Progenitor cell of endocrine pancreas (in vitro differentiated cells): ENCODE measurements at places on chromosomes 2 and 18. TPM values are rescaled to one million over a fixed set of nuclear protein-coding genes. Genes with fewer than 3 reads are reported as not detected.

SMPD4 gene
- 86.0 and 93.8 TPM in 2 replicates for total RNA-seq

DNA sequence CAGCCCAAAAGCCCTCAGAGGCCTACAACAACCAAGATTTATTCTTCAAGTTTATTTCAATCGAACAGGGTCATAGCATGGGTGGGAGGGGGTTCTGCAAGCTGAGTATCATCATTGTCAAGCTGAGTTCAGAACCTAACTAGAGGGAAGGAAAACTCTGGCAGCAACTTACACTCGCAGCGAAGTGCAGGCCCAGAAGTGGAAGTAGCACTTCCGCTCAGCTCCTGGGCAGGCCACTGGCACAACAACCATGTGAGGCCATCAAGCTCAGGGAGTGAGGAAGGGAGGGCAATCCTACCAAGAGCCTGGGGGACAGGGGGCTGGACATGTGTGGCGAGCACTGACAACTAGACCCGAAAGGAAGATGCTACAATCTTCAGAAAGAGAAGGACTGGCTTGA, 4.8 kb downstream of the UXS1 start:
- no peak overlapping the region for H3K27ac ChIP-seq
- H3K36me3 ChIP-seq = no peaks in the 10 kb centered on the region
- no peaks in the 10 kb centered on the region for H3K27me3 ChIP-seq
- H3K4me1 ChIP-seq = peaks cover 19% of the 10 kb centered on the region
- H3K4me3 ChIP-seq = no peak overlapping the region

TUBA3D gene
- total RNA-seq = not detected in 2 replicates

- no peak for DNase-seq
- no peaks in the 10 kb centered on the region for H3K36me3 ChIP-seq
- H3K27me3 ChIP-seq = peaks cover 39% of the 10 kb centered on the region
- H3K4me1 ChIP-seq = no peaks in the 10 kb centered on the region
- no peak overlapping the region for H3K4me3 ChIP-seq
Observed at GRCh38 chr2:12766421-12766879, 49.7 kb downstream of the TRIB2 start.

DNA sequence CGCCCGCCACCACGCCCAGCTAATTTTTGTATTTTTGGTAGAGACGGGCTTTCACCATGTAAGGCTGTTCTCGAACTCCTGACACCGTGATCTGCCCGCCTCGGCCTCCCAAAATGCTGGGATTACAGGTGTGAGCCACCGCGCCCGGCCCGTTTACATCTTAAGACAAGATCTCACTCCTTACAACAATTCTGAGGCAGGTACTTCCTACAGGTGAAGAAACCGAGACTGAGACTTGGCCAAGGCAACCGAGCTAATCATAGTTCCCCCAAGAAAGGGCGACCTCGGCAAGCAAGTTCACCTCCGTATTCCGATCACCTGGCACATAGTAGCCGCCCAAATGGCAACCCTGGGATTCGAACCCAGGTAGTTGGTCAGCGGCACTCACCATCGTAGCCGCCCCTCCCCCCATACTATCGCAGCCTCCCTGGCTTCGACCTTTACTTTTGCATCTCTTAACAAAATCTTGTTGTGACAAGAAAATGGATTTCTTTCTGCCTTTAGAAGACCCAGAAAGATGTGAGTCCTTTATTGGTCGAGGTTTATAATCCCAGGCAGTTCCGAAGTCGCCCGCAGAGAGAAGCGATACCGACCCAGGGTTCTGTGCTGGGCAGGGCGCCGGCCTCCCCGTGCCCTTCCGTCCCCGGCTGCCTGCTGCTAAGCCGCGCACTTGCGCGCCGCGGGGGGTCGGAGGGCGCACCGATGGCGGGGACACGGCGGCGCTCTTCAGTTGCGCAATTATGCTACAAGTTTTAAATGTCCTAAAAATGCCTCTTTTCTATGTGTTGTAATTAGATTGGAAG, 1.1 kb upstream of the FZD5 start:
- no peaks in the 10 kb centered on the region for H3K27me3 ChIP-seq
- no peak for DNase-seq
- peak overlapping the region; percentile 97 for H3K27ac ChIP-seq
- H3K36me3 ChIP-seq = peaks cover 25% of the 10 kb centered on the region
- peak overlapping the region; percentile 81 for H3K4me3 ChIP-seq

DNA sequence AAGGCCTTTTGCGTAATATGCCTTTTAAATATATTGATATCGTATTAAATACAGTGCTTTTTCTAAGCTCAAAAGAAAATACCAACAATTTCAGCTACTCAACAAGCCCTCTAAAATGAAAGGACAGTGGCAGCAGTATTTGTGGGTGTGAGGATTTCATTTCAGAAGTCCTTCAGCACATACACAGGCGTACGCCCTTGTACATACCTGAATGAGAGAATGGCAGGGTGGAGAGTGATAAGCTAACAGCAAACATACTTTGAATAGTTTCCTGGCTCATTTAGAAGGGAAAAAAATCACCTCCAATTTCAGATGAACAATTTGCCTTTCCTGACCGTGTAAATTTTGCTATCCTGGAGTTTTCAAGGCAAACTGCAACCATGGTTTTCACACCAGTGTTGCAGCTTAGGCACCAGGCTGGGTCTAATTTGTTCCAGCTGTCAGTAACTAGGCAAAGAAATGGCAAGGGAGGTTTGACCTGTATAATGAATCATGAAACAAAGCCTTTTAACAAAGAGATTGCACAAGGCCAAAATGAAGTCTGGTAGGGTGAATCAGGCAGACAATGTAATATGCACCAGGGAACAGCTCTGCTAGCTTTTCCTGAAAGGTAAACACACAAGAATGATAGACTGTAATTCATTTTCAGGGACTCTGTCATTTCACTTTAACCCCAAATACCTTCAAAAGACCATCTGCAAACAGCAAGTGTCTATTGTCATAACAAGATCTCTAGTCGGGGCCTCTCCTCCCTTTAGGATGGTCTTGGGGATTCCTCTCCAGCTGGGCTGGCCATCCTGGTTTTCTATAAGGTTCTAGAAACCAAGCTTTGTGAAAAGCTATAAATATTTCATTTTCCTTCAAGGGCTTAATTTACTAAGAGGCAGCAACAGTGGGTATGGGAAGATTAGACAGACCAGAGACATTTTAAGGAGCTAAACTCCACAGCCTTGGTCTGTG, 11.5 kb downstream of the ANKRD29 start:
- H3K4me1 ChIP-seq = peaks cover 23% of the 10 kb centered on the region
- peak overlapping the region; percentile 9 for H3K4me3 ChIP-seq
- peaks cover 19% of the 10 kb centered on the region for H3K27me3 ChIP-seq
- no peak for DNase-seq
